ENCODE measurements at places on chromosomes 5 and 9.

GRCh38 chr5:57316798-57317327 is 143.0 kb downstream of the GPBP1 start:
- no peak for DNase-seq

DNA sequence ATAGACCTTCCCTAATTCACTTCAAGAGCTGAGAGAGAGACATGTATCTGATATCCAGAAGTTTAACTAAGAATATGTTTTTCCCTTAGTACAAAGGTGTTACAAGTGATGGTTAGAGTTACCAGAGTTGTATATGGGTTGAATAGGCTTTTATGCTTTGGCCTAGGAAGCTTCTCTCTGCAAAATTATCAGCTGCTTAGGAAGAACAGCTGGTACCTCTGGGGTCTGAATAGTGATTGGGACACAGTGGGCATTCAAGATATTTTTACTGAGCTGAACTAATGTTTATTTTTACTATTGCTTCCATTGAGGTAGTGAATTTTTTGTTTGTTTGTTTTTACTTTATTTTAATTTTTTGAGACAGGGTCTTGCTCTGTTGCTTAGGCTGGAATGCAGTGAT is 67.6 kb upstream of the BASP1 start:
- no peak for DNase-seq

DNA sequence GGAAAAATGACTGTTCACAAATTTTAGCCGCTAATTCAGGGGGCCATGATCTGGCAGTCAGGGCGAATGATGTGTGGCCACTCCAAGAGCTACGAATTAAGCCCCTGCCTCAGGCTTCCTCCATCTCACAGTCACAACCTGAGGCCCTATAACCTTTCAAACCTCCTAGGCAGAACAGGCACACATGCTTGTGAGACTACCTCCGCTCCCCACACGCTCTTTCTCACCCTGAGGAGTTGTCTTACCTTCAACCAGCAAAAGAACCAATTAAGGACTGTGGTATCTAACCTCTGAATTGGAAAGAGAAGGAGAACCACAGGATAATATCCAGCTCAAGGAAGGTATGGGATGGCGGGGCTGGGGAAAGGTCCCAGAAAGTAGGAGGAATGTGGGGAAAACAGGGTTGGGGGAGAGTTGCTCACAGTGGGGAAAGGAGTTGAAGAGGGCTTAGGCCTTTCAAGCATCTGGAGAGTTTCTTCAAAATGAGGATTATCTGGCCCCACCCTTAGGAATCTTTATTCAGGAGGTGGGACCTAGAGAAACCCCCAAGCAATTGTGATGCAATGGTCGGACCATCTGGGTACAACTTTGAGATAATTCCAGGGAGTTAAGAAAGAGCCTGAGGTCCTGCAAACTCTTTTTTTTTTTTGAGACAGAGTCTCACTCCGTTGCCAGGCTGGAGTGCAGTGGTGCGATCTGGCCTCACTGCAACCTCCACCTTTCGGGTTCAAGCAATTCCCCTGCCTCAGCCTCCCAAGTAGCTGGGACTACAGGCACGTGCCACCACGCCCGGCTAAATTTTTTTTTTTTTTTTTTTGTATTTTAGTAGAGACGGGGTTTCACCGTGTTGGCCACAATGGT is 5.5 kb downstream of the PCDH1 start:
- no peak for DNase-seq

DNA sequence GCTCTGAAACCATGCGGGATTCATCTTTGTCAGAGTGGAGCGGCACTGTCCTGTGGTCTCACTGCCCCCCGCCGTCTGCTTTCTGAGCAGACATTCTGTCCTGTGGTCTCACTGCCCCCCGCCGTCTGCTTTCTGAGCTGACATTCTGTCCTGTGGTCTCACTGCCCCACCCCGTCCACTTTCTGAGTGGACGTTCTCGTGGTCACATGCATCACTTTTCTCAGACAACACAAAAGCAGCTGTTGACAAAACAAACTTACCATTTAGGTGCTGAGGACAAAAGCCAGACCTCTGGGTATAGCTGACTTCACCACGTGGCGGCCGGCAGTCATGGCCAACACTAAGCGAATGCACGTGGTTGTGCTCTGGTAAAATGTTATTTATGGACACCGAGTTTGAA is 2.8 kb downstream of the LRRC14B start:
- DNase-seq: no peak

DNA sequence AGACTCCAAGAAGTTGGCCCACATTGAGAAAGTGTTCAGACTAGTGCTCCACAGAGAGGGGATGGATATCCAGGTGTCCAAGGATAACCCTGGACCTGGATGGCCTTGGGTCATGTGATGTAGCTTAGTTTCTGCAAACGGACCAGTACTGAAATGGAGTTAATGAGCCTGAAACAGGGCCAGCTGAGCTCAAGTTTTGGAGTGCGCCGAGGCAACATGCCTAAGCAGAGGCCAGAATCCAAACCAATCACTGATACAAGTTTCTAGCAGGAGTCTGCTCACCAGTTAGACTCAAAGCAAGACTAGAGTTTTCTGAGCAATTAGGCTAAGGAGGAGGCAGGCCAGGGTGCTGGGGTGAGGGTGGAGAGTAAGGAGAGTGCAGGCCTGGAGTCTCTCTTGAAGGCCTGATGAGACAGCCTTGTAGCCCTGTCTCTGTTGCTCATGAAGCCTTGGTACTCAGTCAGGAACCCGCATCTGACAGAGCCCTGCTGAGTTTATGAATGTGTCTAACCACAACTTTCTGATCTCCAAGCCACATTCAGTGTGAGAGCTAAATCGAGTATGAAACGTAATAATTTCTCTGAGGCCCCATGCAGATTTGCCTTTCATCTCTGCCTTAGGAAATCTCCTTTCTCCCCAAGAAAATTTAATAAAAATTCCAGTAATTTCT is 68.9 kb upstream of the EQTN start:
- DNase-seq: peak; percentile 56

DNA sequence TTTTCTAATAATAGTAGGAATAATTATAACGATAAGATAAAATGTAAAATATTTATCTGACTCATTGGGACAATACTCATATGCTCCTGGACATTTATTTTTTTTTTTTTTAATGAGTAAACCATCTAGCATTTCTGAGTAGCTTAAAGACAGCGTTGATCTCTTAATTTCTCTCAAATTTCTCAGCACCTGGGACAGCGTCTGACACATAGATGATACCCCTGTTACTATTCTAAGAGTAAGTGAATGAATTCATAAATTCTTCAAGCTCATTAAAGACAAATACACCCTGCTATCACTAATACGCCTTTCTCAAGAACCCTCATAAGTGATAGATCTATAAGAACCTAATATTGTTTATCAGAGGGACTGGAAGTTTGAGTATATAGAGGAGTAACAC is 12.0 kb upstream of the HTR4 start:
- DNase-seq: no peak

DNA sequence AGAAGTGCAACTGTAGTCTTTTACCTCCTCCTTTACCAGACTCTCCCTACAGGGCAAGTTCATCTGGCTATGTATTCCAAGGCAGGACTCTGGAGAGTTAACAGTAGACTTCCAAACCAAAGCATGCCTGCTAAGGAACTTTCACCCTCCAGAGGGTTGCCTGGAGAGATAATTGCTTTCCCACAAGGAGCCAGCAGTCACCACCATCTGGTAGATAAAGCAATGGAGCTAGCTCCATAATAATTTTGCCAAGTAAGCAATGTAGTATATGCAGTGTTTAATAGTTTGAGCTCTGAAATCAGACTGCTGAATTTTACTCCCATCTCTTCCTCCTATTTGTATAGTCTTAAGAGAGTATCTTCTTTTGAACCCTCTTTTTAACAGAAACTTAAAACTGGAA is 566.8 kb upstream of the PTGER4 start:
- DNase-seq: no peak

- no peak for DNase-seq
Measured at GRCh38 chr9:110499608-110500007, 79.9 kb downstream of the SVEP1 start.

DNA sequence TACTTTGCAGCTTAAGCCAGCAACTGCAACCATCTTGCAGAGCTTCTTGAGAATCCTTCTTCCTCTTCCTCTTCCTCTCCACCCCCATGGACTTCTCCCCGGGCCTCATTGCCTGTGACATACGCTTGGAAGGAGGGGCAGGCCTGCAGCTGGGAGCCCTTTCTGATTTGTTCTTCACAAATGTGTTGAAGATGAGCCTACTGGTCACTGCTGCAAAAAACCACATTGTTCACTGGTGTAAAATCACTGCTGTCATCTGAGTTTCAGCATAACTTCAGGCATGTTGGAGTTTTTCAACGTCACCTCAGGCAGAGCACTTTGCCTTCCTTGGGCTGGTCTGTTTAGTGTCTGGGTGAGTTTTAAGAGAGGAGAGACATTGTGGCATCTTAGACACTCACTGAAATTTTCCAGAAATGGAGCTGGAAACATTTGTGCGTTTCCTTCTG is 7.9 kb downstream of the TJP2 start:
- no peak for DNase-seq

GRCh38 chr9:82668689-82669199 is 394.2 kb downstream of the RASEF start:
- no peak for DNase-seq

DNA sequence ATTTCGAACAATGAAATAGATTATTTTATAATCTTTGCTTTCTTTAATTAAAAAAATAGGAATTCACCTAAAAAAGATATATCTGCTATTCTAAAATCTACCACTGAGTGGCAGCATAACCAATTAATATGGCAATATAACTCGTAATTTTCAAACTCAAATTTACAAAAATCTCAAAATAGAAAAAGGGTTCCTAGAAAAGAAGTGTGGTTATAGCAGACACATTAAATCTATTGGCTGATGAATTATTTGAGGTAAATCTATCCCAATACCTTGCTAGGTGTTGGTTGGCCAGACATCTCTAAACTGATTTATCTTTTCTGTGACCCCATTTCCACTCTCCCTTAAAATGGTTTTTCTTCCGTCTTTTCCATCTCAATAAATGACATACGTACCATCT is 30.2 kb upstream of the NRG2 start:
- DNase-seq: no peak

- no peak for DNase-seq
Measured at GRCh38 chr5:177479774-177480173, 6.3 kb upstream of the DBN1 start.

GRCh38 chr9:133089271-133089671 is 27.5 kb downstream of the CEL start:
- DNase-seq: no peak

GRCh38 chr5:79630444-79630843 is 18.2 kb downstream of the TENT2 start:
- no peak for DNase-seq

DNA sequence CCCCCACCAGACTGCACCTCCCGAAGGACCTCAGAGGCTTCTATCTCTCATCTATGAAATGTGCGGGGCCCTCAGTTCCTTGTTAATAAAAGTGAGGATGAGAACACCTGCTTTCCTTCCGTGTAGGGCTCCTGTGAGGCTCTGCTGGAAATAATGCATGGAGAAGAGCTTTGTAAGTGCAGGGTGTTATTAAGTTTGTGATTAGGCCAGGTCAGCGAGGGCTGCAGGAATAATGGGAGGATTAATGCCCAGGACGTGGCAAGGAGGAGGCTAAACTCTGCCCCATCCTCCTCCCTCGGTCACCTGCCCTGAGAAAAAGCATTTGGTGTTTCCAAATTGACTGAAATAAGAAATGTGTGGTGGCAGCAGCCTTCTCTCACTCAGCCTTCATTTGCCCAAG is 83.5 kb upstream of the HSPA9 start:
- no peak for DNase-seq

DNA sequence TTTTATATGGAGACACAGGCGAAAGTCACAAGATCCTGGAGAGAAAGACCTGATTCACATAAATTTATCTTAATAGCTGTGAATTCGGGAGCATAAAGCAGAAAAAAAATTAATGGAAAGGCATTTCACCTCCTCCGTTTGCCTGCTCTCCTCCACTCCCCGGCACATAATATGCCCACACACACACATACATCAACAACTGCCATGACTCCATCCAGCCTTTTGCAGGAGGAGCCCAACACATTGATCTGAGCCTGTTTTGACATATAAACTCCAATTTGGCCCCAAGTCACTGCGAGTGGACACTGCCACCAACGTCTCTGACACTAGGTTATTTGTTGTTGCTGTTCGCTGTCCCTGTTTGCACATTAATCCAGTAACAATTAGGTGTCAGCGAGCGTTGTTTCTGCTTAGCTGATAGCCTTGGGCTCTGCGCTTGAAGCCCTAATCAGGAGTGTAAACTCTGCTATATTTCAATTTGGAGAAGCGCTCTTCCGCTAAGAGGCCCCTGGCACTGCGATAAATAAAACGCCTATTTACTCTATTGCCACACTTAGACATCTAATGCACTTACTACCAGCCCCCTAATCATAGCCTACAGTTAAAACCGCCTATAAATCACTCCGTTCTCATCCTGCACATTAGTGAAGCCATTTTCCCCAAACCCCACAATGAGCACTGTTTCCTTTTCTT is 195.8 kb upstream of the TBCA start:
- no peak for DNase-seq

DNA sequence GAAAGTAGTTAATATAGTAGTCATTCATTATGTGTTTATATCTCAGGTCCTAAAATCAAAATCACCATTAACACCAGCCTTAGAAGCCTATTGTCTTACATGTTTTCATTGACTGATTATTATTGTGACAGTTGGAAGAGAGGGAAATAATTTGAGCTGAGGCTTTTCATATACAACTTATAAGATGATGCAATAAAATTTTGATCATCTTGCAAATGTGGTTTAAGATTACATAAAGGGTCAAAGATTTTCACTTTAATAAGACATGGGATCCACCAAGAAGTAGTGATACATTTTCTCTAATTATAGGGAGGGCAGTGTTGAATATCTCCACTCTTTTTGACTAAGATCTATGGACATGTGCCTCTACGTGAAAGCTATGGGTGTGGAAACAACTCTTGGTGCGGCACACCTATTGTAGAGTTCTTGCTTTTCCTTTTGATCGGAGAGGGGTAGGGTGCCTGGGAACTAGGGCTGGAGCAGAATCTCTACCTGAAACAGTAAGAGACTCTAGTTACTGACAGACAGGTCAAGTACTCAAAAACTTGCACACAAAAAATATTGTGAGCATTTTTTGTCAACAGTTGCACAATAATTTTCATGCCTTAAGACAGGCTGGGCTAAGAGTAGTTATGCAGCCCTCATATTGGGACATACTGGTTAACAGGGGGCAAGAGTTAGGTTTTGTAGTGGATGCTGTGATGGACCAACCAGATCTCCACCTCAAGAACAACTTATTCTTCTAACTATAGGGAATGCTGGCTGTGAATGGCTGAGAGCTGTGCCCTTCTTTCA is 139.3 kb upstream of the FST start:
- DNase-seq: no peak

DNA sequence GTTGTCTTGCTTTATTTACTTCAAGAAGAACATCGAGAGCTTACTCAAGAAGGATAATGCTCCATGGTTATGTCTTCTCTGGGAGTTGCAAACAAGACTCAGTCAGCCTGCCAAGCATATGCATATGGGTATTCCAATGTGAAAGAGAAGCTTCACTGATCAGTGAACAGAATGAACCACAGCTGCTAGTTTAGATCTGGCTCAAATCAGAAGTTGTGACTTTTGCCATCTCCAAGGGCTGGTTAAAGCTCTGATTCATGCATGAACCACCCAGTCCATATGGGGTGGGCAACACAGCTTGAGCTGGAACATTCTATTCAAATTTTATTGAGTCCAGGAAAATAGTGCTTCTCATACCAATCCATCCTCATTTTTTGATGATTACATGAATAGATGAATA is 50.0 kb downstream of the ATPSCKMT start:
- no peak for DNase-seq

Data from activated naive CD8-positive, alpha-beta T cell treated with anti-CD3 and anti-CD28 coated beads, Interleukin-2, amount 10 ng/mL, durations not matched to agents 7 days and 5 days (primary cell).